ENCODE measurements at places on chromosomes 11 and 22.

GRCh38 chr22:48264586-48264985, 1502.1 kb downstream of the TBC1D22A start:
- DNase-seq, result no peak

GRCh38 chr11:121577106-121577848, 124.5 kb upstream of the SORL1-AS1 start:
- DNase-seq, result no peak

GRCh38 chr22:48235744-48236143, 1473.3 kb downstream of the TBC1D22A start:
- no peak for DNase-seq

- DNase-seq, result no peak
Measured at GRCh38 chr11:115247361-115247760, 256.9 kb downstream of the CADM1 start.

- DNase-seq, result no peak
Measured at GRCh38 chr22:29435236-29436136, 2.9 kb upstream of the RFPL1 start.

DNA sequence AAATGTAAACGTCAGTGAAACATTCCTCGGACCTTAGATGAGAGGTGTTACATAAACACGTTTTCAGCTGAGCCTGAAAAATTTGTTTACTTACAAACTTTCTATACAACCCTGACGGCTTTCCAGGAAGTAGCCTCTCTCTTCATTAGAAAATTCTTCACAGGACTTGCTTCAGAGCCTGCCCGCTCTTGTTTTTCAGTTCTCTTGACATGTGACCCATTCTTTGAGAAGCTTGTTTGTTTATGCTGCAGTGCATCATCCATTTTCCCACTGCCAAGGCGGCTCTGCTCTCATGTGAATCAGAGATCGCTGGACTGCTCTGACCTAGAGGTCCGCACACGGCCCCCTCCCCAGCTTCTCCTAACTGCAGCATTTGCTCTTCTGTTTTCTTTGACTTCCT, 47.9 kb upstream of the ARHGAP42 start:
- DNase-seq, result no peak

DNA sequence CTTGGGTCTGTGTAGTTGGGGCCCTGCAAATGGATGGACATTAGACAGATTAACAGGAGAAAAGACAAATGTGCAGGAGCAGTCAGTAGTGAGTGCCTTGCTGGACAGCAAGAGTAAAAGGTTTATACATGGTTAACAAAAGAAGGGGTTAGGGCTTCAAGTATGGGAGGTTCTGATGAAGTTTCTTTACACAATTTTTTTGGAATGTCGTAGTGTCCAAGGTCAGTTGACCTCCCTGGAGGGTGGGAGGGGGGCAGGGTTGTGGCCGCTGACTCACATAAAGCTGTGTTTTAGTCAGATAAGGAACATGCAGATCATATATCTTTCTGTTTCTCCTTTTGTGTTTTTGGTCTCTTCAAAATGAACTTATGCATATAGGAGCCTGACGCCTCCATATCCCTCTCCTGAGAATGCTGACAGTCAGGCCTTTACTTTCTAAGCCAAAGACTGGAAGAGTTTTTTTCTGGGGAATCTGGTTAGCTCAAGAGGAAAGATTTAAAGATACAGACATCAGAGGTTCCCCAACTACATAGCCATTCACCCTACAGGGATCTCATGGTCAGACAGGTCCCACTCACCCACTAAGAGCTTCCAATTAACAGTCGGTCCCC, 134.3 kb downstream of the NECTIN1 start:
- no peak for DNase-seq

GRCh38 chr11:79980916-79981315, 540.1 kb upstream of the TENM4 start:
- no peak for DNase-seq

GRCh38 chr22:49687333-49687732, 140.3 kb downstream of the BRD1 start:
- no peak for DNase-seq

GRCh38 chr11:82929121-82929520, 27.6 kb downstream of the DDIAS start:
- DNase-seq, result no peak

DNA sequence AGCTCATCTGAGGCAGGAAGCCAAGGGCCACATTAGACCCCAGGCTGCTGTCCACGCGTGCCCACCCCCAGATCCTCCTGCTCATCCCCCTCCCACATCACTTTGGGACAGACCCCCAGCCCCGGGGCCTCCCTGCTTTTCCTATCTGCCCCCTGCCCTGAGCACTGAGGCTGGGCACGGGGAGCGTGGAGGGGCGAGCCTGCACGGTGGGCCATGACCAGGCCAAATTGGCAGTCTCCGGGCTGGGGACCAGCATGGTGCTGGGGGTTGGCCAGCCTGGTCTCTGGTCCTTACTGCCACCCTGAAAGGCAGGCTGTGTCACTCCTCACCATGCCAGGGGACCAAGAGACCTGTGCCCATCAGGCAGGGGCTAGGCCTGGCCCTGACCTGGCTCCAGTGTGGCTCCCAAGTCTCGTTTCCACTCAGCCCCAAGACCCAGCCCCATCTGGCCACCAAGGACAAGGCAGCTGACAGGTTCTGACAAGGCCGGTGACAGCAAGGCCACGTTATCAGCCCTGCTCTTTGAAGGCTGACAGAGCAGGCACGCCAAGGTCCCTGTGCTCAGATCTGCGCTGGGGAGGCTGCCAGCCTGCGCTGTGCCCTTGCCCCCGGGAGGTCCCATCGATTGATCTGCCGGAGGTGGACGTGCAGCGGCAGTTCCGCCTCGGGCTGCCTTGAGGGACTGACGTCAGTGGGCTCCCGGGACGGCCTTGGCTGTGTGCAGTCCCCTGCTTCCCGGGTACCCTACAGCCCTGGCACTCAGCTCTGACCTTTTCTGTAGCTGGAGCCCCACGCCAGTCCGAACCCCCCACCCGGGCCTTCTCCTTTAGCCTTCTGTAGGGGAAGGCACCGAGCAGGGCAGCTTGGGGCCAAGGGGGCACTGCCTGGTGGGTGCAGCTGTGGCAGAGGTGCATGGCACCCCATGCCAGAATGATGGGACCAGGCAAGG, 3.6 kb downstream of the TNNI2 start:
- no peak for DNase-seq

GRCh38 chr11:66523611-66524010, 13.2 kb downstream of the BBS1 start:
- no peak for DNase-seq

GRCh38 chr11:65868076-65868667, 4.4 kb downstream of the EFEMP2 start:
- DNase-seq, result no peak

DNA sequence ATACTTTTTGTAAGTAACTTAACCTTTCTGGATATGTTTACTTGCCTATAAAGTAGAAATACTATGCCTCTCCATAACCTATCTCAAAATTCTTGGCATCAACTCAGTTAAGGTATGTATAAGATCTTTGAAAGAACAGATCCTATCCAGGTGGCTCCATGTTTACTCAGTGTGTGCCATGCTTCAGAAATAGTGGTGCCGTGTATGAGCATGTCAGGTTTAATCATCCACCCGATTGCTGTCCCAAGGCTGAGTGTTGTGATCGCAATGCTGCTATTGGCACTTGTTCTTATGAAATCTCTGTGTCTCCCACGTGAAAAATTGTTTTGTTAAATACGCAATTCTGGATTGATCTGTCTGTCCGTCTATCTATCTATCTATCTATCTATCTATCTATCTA, 85.9 kb upstream of the SNX19 start:
- no peak for DNase-seq

GRCh38 chr11:638631-639331, 1.7 kb downstream of the DRD4 start:
- DNase-seq, result no peak

DNA sequence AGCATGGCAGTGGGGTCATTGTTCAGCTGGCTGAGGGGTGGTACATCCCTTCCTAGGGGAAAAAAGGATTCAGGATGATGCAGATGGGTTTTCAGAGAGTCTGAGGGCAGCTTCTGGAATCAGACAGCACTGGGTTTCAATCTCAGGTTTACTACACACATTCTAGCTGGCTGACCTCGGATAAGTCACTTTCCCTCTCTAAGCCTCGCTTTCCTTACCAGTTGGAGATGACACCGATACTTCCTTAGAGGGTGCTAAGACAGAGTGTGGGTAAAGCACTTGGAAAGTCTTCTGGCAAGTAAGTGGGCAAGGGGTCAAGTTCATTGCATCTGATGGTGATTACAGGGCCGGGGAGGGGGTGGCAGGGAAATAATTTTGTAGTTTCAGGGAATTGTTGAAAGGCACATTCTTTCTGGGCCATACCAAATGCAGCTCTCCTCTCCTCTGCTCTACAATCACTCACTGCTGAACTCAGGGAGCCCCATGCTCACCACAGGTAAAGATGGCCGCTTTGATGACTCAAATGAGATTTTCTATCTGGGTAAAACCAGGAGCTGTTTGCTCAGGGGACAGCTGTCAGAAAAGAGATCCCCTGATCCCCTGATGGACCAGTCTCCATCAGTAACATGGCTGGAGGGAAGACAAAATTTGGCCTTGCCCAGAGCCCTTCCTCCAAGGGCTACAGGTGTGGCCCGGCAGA, 6.5 kb upstream of the MIAT start:
- DNase-seq, result no peak

- DNase-seq, result no peak
Measured at GRCh38 chr22:41009222-41009948, 58.2 kb downstream of the RBX1 start.

DNA sequence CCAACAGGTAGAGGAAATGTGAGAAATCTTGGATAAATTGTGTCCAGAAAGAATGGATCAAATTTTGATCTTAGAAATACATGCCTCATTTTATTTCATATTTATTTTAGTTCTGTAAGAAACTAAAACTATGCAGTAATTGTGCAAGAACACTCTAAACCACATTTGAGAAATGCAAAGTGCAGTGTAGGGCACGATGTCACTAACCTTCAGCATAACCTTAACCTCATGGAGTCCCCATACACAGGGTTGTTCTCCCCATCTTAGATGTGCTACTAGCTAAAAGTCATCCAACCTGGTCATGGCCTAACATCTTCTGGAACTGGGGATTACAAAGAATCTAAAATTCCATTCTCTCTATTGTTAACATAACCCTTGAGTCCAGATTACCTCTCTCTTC, 48.4 kb upstream of the ARHGAP42 start:
- DNase-seq, result no peak

GRCh38 chr22:29267462-29267857, 321 bp downstream of the RHBDD3 start:
- DNase-seq, result no peak

- DNase-seq, result peak; percentile 42
Measured at GRCh38 chr22:31952472-31952871, 8.1 kb downstream of the YWHAH start.

GRCh38 chr11:67289226-67289650, at the start of gene ANKRD13D:
Gene ANKRD13D (plus strand): TSS chr11:67289303. CDS start chr11:67289461, 158 bp downstream.
- no peak for DNase-seq

DNA sequence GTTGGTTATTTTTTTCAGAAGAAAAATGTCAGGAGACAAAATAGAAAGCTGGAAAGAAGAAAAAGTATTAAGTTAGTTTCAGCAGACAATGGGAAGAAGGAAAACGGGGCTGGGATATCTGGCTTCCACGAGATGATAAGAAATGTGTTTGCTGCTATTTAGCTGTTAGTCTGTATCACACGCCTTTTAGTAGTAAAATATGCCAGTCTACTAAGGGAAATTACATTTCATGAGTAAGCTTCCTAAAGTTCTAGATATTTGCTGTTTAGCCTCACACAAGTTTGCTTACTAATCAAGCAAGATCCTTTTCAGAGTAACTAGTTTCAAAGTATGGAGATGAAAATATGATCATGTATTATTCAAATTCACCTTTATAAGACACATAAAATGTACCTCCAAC, 1.5 kb downstream of the OR51B4 start:
- no peak for DNase-seq

DNA sequence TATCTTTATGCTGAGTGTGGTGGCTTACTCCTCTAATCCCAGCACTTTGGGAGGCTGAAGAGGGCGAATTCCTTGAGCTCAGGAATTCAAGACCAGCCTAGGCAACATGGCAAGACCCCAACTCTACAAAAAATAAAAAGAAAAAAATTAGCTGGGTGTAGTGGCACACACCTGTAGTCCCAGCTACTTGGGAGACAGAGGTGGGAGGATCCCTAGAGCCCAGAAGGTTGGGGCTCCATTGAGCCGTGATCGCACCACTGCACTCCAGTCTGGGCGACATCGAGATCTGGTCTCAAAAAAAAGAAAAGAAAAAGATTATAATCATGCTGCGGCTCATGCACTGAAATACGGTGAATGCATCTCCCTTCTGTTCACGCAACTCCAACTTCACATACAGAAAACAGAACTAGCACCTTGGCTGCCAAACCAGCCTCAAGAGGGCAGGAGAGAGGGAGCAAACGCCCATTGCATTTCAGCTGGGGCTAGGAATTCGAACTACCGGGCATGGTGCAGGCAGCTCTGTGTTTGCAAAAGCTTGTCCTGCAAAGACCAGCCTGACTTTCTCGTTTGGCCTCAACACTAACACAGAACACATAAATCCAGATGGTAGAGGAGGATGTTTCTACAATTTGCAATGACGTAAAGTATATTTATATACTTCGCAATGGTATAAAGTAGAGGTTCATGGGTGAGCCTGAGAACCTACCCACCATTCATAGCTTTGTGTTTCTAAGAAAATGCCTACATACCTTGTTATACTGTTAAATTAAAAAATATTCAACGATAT, 6.3 kb upstream of the SYNGR1 start:
- DNase-seq, result peak; percentile 32

DNA sequence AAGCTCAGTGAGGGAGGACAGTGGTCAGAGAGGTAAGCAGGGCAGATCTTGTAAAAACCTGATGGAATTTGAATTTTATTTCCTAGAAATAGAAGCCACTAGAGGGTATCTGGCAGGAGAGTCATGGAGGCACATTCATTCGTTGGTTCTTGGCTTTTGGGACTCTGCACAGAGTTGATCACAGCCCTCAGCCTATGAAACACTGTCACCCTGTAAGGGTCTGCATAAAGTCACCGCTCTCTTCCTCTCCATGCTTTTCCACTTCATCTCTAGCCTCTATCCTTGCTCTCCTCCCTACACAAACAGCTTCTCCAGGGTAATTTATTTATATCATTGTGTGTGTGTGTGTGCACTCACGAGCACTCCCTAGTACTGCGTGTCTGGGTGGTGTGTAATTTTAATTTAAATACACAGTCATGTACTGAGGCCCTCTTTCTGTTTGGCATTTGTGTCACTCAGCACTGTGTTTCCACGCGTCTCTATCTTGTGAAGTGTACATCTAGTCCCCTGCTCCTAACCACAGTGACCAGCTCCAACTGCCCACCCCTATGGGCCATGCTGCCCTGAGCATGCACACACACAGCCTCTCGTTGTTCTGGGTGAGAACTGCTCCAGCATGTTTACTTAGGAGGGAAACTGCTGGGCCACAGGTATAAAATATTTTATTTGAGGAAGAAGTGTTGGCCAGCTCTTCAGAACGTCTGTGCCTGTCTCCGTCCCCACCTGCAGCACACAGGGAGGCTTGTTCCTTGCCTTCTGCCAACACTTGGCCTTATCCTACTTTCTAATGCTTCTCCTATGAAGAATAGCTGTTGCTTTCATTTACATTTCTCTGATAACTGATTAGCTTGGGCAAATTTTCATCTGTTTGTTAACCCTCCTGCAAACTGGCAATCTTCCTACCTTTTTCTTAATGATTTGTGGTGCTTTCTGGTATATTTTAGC, 4.5 kb downstream of the KCNQ1OT1 start:
- DNase-seq, result peak; percentile 2

Data from uterus (tissue), 4 donors.